Naive thymus-derived CD4-positive, alpha-beta T cell (primary cell): ENCODE measurements at places on chromosomes 4 and X. TPM values are rescaled to one million over a fixed set of nuclear protein-coding genes. Genes with fewer than 3 reads are reported as not detected.

MID1 gene
- total RNA-seq = 0.27 TPM

ELF4 gene
- total RNA-seq = 21.4 TPM

ARSD gene
- 2.0 TPM for total RNA-seq

EGF gene
- 0.86 TPM for total RNA-seq

DCK gene
- 47.7 TPM for total RNA-seq

ANOS1 gene
- not detected for total RNA-seq

GRCh38 chr4:152259866-152260265 is 276.0 kb downstream of the FBXW7 start:
- no peak overlapping the region for H3K4me3 ChIP-seq
- peaks cover 5% of the 10 kb centered on the region for H3K36me3 ChIP-seq
- no peak overlapping the region for H3K27ac ChIP-seq
- no peak for DNase-seq
- H3K27me3 ChIP-seq = no peaks in the 10 kb centered on the region

GRCh38 chrX:111447298-111447697 is 35.3 kb upstream of the DCX start:
- H3K4me3 ChIP-seq = no peak overlapping the region
- DNase-seq = no peak
- H3K36me3 ChIP-seq = no peaks in the 10 kb centered on the region
- H3K4me1 ChIP-seq = no peaks in the 10 kb centered on the region
- H3K27me3 ChIP-seq = no peaks in the 10 kb centered on the region

- no peak for DNase-seq
- no peak overlapping the region for H3K27ac ChIP-seq
- no peaks in the 10 kb centered on the region for H3K27me3 ChIP-seq
- no peaks in the 10 kb centered on the region for H3K4me1 ChIP-seq
- no peak overlapping the region for H3K4me3 ChIP-seq
Measured at GRCh38 chrX:125444659-125445058, 125.0 kb downstream of the TEX13C start.

- no peak overlapping the region for H3K4me3 ChIP-seq
- no peaks in the 10 kb centered on the region for H3K27me3 ChIP-seq
- peaks cover 13% of the 10 kb centered on the region for H3K4me1 ChIP-seq
- DNase-seq = no peak
Measured at GRCh38 chrX:150543230-150544155, 24.9 kb upstream of the MTM1 start.

DNA sequence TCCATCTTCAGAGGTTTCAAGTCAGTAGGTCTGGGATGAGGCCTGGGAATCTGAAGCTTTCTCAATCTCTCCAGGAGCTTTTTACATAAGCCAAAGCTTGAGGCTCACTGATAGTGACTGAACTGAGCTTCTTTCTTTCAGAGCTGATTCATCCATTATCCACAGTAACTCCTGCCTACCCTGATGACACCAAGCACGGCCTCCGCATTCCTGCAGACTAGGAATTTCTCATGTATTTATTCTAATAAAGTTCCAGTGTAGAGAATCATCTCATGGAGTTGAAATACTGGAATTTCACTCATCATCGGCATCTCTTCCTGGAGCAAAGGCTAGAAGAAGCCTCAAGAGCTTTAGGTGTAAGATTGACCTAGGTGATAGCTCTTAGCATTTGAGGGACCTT is 12.1 kb upstream of the DCTD start:
- DNase-seq = no peak
- no peaks in the 10 kb centered on the region for H3K4me1 ChIP-seq
- H3K4me3 ChIP-seq = no peak overlapping the region
- no peak overlapping the region for H3K27ac ChIP-seq

GRCh38 chr4:2102045-2102883 is 43.1 kb downstream of the NAT8L start:
- H3K27ac ChIP-seq = no peak overlapping the region
- no peak for DNase-seq
- H3K36me3 ChIP-seq = no peaks in the 10 kb centered on the region
- H3K4me1 ChIP-seq = no peaks in the 10 kb centered on the region
- no peak overlapping the region for H3K4me3 ChIP-seq

- H3K36me3 ChIP-seq = no peaks in the 10 kb centered on the region
- no peak overlapping the region for H3K27ac ChIP-seq
- no peaks in the 10 kb centered on the region for H3K27me3 ChIP-seq
- no peak for DNase-seq
Measured at GRCh38 chrX:45322820-45323219, 122.1 kb upstream of the DIPK2B start.

- no peak overlapping the region for H3K4me3 ChIP-seq
- H3K4me1 ChIP-seq = no peaks in the 10 kb centered on the region
- H3K27ac ChIP-seq = no peak overlapping the region
- no peaks in the 10 kb centered on the region for H3K36me3 ChIP-seq
Measured at GRCh38 chr4:141121768-141122454, 11.4 kb downstream of the RNF150 start.

GRCh38 chr4:1806223-1806564 is 13.1 kb downstream of the FGFR3 start:
- DNase-seq = no peak
- no peaks in the 10 kb centered on the region for H3K4me1 ChIP-seq
- H3K4me3 ChIP-seq = no peak overlapping the region
- H3K36me3 ChIP-seq = no peaks in the 10 kb centered on the region

DNA sequence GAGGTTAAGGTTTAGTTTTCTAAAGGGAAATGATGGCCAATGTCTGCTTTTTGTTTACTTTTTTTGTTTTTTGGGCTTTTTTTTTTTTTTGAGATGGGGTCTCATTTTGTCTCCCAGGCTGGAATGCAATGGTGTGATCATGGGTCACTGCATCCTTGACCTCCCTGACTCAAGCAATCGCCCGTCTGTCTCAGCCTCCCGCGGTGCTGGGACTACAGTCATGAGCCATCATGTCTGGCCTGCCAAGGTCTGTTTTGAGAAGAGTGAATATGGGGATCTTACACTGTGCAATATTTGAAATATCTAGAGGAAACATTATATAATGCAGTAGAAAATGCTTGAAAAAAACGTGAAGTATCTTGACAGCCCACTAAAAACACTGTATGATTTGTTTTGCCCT is 162.5 kb downstream of the GASK1B start:
- H3K36me3 ChIP-seq = no peaks in the 10 kb centered on the region
- no peak for DNase-seq
- H3K4me3 ChIP-seq = no peak overlapping the region

DNA sequence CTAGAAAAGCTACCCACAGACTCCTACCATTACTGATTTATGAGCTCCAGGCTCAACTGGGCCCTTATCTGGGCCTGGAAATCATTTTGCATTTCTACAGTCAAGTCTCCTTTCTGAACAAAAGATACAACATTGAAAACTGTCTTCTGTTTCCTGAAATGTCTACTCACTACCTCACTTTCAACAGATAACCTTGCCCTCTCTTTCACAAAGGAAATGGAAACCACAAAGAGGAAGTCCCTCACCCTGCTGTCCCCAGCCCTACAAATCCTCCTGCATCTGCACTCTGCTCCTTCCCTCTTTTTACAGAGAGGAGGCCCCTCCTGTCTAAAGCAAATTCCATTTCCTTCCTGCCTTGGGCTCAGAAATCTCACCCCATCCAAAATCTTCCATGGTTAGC is 24.8 kb upstream of the CYBB start:
- H3K36me3 ChIP-seq = no peaks in the 10 kb centered on the region
- H3K27me3 ChIP-seq = no peaks in the 10 kb centered on the region
- H3K27ac ChIP-seq = peak overlapping the region; percentile 26
- no peak for DNase-seq
- H3K4me3 ChIP-seq = peak overlapping the region; percentile 25

DNA sequence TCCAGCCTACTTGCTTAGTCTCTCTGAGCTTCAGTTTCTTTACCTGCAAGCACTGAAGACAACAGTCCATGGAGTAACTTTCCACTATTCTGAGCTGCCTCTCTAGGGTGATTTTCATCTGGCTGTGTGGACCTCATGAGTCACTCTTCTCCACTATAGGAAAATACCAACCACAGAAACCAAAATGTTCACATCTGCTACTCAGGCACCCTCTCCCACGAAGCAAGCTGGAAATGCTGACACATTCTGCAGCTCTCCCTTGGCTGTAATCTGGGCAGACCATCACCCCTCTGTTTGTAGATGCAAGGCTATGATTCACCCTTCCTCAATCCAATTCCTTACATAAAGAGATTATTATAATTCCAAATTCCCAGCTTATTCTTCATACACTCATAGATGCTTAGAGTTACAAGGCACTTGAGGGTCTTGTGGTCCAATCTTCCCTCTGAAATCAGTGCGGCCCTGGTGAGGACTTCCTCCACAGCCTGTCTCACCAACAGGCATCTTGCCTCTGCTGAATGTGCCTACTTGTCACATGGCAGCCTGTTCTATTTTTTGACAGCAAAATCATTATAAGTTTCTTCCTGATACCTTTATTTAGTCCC is 97.0 kb upstream of the LNX1 start:
- no peak for DNase-seq
- no peaks in the 10 kb centered on the region for H3K36me3 ChIP-seq
- no peak overlapping the region for H3K27ac ChIP-seq
- H3K27me3 ChIP-seq = no peaks in the 10 kb centered on the region

DNA sequence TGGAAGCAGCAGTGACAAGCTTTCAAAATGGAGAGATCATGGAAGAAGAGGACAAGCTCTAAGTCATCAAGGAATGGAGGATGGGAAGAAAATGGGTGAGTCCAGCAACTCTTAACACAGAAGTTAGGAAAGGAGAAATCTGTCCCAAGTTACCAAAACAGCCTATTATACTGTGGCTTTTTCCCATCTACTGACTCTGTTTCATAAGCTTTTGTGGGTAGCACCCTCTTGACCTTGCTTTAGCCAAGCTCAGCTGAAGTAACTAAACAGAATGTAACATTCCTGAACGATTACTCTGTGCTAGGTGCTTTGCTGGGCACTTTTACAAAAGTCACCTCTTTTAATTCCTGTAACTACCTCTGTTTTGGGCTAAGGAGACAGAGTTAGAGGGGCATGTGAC is 54.9 kb downstream of the MAP7D2 start:
- no peaks in the 10 kb centered on the region for H3K27me3 ChIP-seq
- no peaks in the 10 kb centered on the region for H3K36me3 ChIP-seq
- no peak overlapping the region for H3K4me3 ChIP-seq

DNA sequence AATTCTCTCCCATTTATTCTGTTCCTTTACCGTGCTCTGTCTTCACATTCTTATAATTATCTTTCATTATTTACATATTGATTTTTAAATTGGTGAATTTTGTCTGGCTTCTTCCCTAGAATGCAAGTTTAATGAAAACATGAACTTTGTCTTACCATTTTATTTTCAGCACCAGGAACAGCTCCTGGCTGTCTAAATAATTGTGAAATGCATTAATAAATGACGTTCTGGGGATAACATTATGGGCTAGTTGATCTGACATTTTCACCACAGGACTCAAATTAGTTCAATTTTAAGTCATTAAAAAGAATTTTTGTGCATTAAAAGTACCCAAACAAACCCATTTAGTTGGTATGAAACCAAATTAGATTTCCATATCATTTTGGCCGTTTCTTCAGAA is 97.5 kb downstream of the KCTD8 start:
- H3K27ac ChIP-seq = no peak overlapping the region
- no peak overlapping the region for H3K4me3 ChIP-seq
- no peaks in the 10 kb centered on the region for H3K4me1 ChIP-seq

DNA sequence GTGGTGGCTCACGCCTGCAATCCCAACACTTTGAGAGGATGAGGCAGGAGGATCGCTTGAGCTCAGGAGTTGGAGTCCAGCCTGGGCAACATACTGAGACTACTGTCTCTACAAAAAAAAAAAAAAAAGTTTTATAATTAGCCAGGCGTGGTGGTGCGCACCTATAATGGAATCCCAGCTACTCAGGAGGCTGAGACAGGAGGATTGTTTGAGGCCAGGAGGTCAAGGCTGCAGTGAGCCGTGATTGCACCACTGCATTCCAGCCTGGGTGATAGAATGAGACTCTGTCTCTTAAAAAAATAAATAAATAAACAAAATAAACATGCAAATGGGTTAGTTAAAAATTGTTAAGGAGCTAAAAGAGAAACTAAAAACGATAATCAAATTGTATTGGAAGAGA is 7.7 kb downstream of the GLOD5 start:
- no peak overlapping the region for H3K4me3 ChIP-seq
- H3K27me3 ChIP-seq = no peaks in the 10 kb centered on the region
- no peak for DNase-seq
- no peaks in the 10 kb centered on the region for H3K4me1 ChIP-seq
- H3K36me3 ChIP-seq = no peaks in the 10 kb centered on the region

DNA sequence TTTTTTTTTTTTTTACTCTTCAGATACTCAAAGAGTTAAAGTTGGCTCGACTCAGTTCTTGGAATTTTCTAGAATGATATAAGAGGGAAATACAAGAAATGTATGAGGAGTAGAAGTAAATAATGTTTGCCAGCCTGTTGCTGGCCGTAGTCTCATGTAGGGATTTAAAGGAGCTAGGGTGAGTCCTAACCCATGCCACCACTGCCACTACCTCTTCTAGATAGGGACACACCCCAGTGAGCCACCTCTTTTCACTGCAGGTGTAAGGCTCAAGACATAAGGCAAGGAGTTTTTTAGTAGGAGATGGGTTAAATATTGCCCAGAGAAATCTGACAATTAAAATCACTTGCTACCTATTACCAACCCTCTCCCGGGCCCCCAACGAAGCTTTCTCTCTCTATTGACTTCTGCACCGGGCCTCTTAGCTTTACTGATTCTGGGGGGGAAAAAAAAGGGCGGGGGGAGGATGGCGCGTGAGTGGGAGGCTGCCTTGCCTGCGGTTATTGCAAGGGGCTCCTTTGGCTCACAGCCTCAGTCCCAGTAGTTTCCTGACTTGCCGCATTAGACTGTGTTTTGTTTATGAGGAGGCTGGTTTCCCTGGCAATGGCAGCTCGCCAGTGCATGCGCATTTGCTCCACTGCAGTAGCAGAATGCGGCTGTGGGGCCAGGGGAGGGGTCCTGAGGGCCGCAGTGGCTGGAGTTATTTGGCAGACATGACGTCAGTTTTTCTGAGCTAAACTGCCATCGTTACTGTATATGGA is 3.0 kb downstream of the LINC00632 start:
- no peaks in the 10 kb centered on the region for H3K4me1 ChIP-seq
- no peaks in the 10 kb centered on the region for H3K27me3 ChIP-seq
- H3K36me3 ChIP-seq = no peaks in the 10 kb centered on the region
- peak; percentile 13 for DNase-seq
- H3K27ac ChIP-seq = no peak overlapping the region

GRCh38 chr4:111650146-111650545 is 495.1 kb upstream of the FAM241A start:
- H3K4me3 ChIP-seq = no peak overlapping the region
- DNase-seq = no peak
- no peak overlapping the region for H3K27ac ChIP-seq
- no peaks in the 10 kb centered on the region for H3K4me1 ChIP-seq
- H3K27me3 ChIP-seq = no peaks in the 10 kb centered on the region
- H3K36me3 ChIP-seq = no peaks in the 10 kb centered on the region

GRCh38 chrX:15744181-15744867 is 6.3 kb downstream of the CA5B start:
- H3K4me1 ChIP-seq = peaks cover 25% of the 10 kb centered on the region
- no peak for DNase-seq
- H3K36me3 ChIP-seq = no peaks in the 10 kb centered on the region
- H3K27me3 ChIP-seq = no peaks in the 10 kb centered on the region

DNA sequence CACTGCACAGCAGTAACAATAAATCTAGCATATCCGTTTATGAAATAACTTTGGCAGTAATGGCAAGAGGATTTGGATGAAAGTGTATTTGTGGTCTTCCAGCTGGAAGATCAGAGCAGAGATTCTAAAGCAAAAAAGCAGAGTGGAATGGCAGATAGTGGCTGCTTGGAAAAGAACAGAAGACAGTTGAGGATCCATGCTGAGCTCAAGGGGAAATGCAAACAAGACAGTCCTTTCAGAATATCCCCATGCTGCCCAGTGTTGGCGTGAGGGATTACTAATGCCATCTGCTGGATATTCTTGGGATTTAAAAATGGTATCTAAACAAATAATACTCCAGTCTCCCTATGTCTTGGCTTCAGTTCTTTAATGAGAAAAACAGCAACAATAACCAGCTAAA is 629.1 kb upstream of the ATOH1 start:
- H3K4me1 ChIP-seq = no peaks in the 10 kb centered on the region
- no peaks in the 10 kb centered on the region for H3K36me3 ChIP-seq
- H3K4me3 ChIP-seq = no peak overlapping the region
- DNase-seq = no peak
